Choroid plexus epithelial cell (primary cell): ENCODE measurements at places on chromosomes 3 and 15.

GRCh38 chr3:189690237-189690636, 59.0 kb downstream of the TP63 start:
- DNase-seq, result no peak

DNA sequence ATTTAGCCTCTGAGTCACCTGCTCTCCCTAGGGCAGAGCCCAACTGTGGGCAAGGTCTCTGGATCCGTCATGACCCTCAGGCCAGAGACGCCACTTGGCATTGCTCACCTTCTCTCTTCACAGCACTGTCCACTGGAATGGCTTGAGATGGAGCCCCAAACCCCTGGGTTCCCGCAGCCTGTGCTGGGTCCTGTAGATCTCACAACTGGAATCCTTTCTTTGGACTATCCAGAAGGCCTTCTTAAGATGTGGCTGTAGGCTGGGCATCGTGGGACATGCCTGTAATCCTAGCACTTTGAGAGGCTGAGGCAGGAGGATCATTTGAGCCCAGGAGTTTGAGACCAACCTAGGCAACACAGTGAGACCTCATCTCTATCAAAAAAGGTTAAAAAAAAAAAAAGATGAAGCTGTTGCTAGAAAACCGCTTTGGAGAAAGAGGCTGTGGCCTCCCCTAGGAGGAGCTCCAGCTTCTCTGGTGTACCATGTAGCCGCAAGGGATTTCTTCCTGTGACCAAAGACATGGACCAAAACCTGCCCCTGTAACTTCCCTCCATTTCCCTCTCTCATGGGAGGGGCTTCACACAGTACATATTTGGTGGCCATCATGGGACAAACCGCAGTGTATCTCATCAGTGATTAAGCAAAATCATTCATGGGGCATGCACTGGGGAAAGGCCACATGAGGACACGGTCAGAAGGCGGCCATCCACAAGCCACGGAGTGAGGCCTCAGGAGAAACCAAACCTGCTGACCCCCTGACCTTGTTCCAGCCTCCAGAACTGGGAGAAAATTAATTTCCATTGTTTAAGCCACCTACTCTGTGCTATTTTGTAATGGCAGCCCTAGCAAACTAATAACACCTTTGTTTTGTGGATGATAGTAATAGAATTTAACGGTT, 23.3 kb upstream of the BUB1B start:
- DNase-seq, result no peak

- DNase-seq, result no peak
These were observed 3.1 kb downstream of the GLB1 start for GRCh38 chr3:33093847-33094246.

DNA sequence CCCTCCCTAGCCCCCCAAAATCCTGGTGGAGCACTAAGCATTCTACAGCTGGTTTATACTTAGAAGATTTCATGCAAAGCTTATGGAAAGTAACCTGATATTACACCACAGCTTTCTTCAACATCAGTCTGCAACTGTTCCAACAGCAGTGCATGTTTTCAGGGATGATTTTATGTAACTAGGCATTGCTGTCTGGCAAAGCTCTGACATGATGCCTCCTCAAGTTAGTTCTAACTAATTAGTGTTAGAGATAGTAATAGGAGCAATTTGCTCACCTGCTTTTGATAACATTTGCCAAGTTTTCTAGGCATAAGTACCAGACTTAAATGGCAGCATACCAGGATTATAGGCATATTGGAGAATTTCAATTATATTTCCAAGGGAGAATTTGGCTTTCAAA, 330.3 kb upstream of the SGO1 start:
- no peak for DNase-seq

DNA sequence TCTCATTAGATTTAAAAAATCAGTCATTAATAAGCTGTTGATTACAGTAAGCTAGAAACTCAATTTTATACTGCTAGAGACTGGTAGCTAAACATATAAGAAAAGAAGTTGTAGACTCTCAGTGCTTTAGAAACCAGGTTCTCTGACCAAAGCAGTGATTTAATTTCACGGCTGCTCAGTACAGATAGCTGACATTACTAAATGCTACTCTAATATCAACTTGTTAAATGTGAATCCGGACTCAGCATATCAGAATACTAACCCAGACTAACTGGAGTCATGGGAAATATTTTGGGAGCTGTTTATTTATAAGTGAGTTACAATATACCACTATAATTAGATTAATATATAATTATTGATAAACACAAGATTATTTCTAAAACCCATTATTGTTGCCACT, 80.4 kb downstream of the NEDD4 start:
- DNase-seq, result peak; percentile 34

DNA sequence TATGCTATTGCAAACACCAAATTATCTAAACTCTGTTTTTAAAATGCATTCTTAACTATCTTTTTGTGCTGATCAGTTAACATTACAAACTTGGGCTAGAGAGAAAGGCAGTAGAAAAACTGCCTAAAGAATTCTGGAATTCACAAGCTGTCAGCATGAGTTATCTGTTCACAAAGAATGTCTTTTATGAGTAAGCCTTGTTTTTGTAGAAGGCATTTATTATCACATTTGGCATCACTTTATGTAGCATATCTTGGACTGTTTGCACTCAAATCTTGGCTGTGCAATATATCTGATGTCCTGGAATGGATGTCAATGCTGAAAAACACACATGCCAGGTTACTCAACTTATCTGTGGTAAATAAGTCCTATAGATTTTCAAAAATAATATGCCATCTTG, 15.5 kb upstream of the BCHE start:
- DNase-seq, result peak; percentile 33

DNA sequence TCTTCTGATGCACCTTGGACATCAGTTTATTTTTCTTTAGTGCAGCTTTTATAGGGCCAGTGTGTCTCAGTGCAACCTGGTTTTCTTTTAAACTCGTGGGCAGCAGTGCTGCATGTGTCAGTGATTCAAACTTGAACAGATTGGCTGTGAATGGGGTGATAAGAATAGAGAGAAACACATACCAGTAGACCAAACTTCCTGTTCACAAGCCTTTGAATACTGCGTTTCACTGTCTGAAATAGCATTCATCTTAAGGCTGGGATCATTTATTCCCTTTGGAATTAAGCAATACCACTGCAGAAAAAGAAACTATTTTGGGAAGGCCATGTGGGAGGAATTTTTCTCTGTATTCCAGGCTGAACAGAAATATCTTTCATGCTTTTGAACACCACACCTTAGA, 51.7 kb downstream of the PHLDB2 start:
- DNase-seq, result peak; percentile 85

GRCh38 chr15:89023311-89023961, 64.8 kb upstream of the ABHD2 start:
- DNase-seq, result no peak

GRCh38 chr3:66393333-66394005, 107.4 kb downstream of the LRIG1 start:
- DNase-seq, result peak; percentile 80

- no peak for DNase-seq
These were observed 297.6 kb downstream of the RPLP1 start for GRCh38 chr15:69750253-69750652.

GRCh38 chr3:113218011-113218680, 6.8 kb downstream of the BOC start:
- DNase-seq, result no peak

DNA sequence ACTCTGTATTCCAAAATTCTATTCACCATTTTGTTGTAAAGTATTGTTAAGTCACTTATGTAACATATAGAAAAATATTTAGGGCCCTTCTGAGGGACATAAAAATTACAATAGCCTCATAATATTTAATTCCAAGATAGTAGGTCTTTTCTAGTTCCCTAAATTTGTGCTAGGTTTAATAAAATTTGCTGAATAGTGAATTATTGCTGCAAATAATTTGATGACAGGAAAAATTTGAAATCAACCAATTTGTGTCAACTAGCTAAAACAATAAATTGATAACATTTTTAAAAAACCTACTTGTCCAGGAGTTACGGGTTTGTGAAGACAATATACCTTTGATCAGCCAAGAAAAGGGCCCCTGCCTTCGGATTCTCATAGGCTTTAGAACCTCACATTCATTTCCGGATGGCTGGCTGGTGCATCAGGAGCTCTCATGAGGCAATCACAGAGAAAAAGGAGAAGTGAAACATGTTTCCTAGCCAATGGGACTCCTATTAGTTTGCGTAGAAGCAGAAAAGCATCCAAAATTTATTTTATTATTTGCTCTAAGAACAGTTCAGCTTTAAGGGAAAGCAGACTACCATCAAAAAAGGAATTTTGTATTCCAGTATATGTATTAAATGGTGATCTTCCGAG, 177.2 kb downstream of the LRRC3B start:
- DNase-seq, result no peak

GRCh38 chr3:45574067-45574494, 20.5 kb upstream of the LIMD1 start:
- no peak for DNase-seq

- DNase-seq, result peak; percentile 79
These were observed 33.3 kb upstream of the MRPS22 start for GRCh38 chr3:139310474-139310933.

GRCh38 chr15:68781766-68782588, 38.7 kb downstream of the ANP32A start:
- DNase-seq, result no peak

- DNase-seq, result peak; percentile 92
These were observed 82.6 kb upstream of the TRIM42 start for GRCh38 chr3:140595295-140595694.

DNA sequence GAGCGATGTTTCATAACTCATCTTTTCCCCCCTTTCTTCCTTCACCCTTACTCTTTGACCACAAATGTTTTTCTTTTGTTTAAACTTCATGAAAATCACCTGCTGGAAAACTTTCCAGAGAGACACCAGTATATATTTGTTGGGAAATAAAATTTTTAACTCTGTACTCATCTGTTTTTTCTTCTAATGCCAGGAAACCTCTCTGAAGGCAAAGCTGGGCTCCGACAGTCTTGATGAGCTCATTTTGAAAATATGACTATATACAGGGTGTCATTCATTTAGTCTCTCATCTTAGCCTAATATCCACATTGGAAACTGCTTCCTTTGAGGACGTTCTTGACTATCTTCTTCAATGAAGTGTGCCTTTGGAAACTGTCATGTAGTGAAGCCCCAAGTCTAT, 339.6 kb upstream of the ROBO2 start:
- DNase-seq, result peak; percentile 42

- no peak for DNase-seq
These were observed 24.7 kb downstream of the KAT2B start for GRCh38 chr3:20064796-20065564.

DNA sequence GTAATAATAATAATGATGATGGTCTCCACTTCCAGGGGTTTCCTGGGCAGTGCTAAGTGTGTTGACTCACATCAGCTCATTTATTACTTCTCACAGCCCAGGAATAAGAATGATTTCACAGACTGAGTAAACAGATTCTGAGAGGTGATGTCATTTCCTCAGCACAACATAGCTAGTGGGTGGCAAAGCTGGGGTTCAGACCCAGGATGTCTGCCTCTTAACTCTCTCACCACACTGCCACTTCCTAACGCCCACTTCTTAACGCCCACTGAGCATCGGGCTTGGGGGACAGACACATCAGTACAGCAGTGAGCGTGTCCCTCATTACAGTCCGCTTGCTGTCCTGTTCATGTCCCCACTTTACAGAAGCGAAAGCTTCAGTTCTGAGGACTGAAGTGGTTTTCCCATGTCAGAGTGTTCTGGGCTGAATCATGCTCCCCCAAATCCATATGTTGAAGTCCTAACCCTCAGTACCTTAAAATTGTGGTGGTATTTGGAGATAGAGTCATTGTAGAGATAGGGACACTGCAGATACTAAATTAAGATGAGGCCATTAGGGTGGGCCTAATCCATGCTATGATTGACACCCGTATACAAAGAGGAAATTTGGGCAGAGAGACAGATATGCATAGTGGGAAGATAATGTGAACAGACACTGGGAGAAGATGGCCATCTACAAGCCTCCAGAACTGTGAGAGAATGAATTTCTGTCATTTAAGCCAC, 68.0 kb downstream of the ATP2B2 start:
- DNase-seq, result peak; percentile 74

DNA sequence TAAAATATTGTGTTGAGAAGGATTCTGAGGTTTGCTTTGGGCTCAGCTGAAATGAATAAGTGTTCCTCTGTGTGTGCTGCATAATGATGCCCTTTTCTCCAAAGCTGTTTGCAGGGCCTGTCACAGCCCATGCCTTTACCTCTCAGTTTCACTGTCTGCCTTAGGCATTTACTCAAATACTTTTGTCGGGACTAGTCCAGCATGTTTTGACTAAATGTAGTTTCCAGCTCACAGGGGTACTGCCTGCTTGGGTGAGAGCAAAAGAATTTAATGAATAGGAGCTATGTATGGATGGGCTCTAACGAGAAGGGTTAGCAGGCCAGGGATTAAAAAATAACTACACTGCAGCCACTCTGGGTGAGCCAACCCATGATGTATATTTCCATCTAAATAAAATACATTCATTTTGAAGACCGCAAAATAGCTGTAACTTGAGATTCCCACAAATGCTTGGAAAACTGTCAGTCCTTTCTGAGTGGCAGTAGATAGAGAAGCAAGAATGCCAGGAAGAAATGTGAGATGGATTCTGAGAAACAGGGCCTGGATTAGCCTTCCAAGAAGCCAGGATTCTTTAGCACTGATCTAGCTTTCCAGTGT, 549.2 kb upstream of the TBL1XR1 start:
- DNase-seq, result peak; percentile 30

- peak; percentile 95 for DNase-seq
These were observed 553 bp downstream of the TMEM43 start for GRCh38 chr3:14125193-14126016.

DNA sequence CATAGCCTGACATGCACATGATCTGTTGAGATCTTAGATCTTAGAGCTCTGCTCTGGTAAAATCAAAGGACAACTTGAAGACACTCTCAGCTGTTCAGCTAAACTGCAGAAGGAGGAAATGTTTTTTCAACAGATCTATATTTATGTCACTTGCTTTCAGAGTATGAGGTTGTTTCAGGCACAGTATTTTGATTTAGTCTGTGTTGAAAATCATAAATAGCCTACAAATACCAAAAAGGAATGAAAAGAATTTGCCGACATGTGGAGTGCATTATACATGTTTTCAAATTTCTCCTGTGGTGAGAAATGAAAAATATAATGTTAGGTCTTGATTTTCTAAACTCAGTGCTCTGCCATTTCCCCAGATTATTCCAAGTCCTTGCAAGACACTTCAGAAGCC, 1118.4 kb downstream of the TBL1XR1 start:
- no peak for DNase-seq

DNA sequence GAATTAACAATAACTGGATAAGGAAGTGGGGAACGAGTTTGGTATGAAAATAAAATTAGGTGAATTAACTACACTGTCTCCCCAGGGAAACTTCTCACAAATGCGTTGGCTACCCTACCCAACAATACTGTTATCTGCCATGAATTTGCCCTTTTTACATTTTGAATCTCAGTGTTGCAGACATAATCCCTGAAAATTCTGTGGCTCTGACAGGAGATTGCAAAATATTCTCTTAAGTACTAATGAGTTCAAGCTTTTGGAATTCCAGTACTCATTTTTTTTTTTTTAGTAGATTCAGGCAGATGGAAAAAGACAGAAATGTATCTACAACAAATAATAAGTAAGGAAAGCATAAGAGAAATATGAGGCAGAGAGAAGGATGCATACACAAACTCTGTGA, 332.6 kb downstream of the LSAMP start:
- peak; percentile 33 for DNase-seq

- DNase-seq, result no peak
These were observed 43.2 kb downstream of the CD200R1L start for GRCh38 chr3:112803467-112803866.
